SJSA1 (cell line): ENCODE measurements at places on chromosomes 12 and 14. TPM values are rescaled to one million over a fixed set of nuclear protein-coding genes. Genes with fewer than 3 reads are reported as not detected.
A peak's percentile ranks its signal among the peaks of the same experiment; 100 is the strongest.

Gene MYF5
- total RNA-seq: not detected in 2 replicates

- no peak overlapping the region for H3K27ac ChIP-seq
- no peaks in the 10 kb centered on the region for H3K27me3 ChIP-seq
- no peak overlapping the region for H3K4me3 ChIP-seq
- no peak for DNase-seq
These were observed 9.5 kb downstream of the PPP1CC start for GRCh38 chr12:110733089-110733715.

Gene PSMC6
- total RNA-seq: 168 and 216 TPM in 2 replicates

DNA sequence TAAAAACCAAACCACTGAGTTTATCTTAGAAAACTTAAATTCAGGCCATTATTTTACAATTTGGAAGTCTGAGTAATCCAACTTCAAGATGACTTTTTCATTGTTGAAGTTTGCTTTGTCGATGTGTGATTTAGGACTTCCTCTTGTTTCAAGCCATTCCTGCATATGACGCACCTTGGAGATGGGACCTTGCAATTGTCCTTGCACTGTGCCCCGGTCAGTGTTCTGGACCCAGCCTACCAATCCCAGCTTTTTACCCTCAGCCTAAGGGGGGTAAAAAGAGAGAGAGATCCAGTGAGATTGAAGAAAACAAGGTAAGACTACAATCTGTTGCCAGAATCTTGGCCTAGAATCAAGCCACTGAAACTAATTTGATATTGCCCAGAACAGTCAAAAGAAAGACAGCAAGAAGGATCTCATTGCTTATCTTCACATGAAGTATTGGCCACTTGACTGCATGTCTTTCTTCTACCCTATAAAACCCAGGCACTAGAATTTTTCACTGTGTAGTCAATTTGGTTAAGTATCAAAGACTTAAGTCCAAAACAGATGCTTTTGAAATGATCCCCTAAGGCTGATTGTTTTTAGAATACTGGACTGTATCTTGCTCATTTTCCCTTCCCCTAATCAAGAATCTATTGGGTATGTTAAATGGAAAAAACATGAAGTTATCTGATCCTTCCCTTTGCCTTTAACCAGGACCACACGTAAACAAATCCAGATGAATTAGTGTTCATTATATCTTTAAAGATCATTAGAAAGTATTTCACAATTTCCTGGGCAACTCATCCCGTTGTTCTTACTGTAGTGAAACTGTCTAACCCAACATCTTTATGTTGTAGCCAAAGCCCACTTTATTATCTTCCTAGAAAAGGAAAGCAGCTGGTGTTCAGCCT lies 2.4 kb upstream of the MLH3 start:
- no peaks in the 10 kb centered on the region for H3K27me3 ChIP-seq
- no peak for DNase-seq
- H3K4me1 ChIP-seq: peaks cover 35% of the 10 kb centered on the region

GRCh38 chr12:52007158-52007921 lies 594 bp downstream of the TAMALIN start:
- no peak overlapping the region for H3K27ac ChIP-seq
- no peak for DNase-seq
- H3K27me3 ChIP-seq: peaks cover 14% of the 10 kb centered on the region
- H3K36me3 ChIP-seq: peaks cover 9% of the 10 kb centered on the region; the same call in 1 of the 2 replicates

Gene PPHLN1
- total RNA-seq: 92.4 and 94.3 TPM in 2 replicates

DNA sequence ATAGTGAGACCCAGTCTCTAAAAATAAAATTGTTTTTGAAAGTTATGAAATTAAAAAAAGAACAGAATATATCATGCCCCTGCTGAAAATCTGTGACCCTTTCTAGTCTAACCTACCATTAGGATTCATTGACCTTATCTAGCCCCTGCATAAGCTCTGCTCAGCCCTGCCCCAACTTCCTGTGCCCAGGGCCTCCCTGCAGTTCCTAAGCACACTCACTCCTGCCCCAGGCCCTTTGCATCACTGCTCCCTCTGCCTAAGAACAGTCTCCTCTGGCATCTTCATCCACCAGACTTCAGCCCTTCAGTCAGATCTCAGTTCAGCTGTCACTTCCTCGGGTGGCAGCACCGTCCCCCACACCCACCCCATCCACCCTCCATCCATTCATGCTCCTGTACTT lies 55.4 kb downstream of the SCARB1 start:
- no peaks in the 10 kb centered on the region for H3K36me3 ChIP-seq
- no peak for DNase-seq
- H3K27ac ChIP-seq: no peak overlapping the region
- no peaks in the 10 kb centered on the region for H3K4me1 ChIP-seq
- H3K27me3 ChIP-seq: no peaks in the 10 kb centered on the region
- H3K4me3 ChIP-seq: no peak overlapping the region

Gene PTPRQ
- 0.47 and 1.1 TPM in 2 replicates for total RNA-seq

Gene PDZRN4
- total RNA-seq: not detected in 2 replicates

Gene TRIP11
- 16.0 and 25.0 TPM in 2 replicates for total RNA-seq

- no peak overlapping the region for H3K27ac ChIP-seq
- H3K4me1 ChIP-seq: no peaks in the 10 kb centered on the region
- H3K36me3 ChIP-seq: peaks cover 87% of the 10 kb centered on the region
- DNase-seq: no peak
- no peak overlapping the region for H3K4me3 ChIP-seq
These were observed 38.2 kb downstream of the BAZ2A start for GRCh38 chr12:56591961-56592360.

GRCh38 chr12:116402163-116402939 lies 124.9 kb upstream of the MED13L start:
- H3K4me3 ChIP-seq: no peak overlapping the region
- no peaks in the 10 kb centered on the region for H3K27me3 ChIP-seq
- H3K27ac ChIP-seq: peak overlapping the region; percentile 21; the same call in 1 of the 2 replicates

GRCh38 chr12:67797185-67797741 lies 148.7 kb downstream of the DYRK2 start:
- H3K27me3 ChIP-seq: no peaks in the 10 kb centered on the region
- DNase-seq: no peak
- H3K36me3 ChIP-seq: no peaks in the 10 kb centered on the region
- H3K4me3 ChIP-seq: no peak overlapping the region

- H3K4me1 ChIP-seq: no peaks in the 10 kb centered on the region
- H3K27ac ChIP-seq: no peak overlapping the region
- H3K27me3 ChIP-seq: no peaks in the 10 kb centered on the region
- H3K4me3 ChIP-seq: no peak overlapping the region
- no peaks in the 10 kb centered on the region for H3K36me3 ChIP-seq
- no peak for DNase-seq
These were observed 163.0 kb downstream of the OTOGL start for GRCh38 chr12:80262346-80262745.

Gene IL31
- not detected in 2 replicates for total RNA-seq

- no peak for DNase-seq
- no peak overlapping the region for H3K4me3 ChIP-seq
- H3K27me3 ChIP-seq: no peaks in the 10 kb centered on the region
- H3K36me3 ChIP-seq: no peaks in the 10 kb centered on the region
- no peaks in the 10 kb centered on the region for H3K4me1 ChIP-seq
These were observed 32.8 kb downstream of the CCDC91 start for GRCh38 chr12:28223025-28223554.

Gene FAR2
- 1.5 and 1.7 TPM in 2 replicates for total RNA-seq

Gene AMHR2
- not detected in 2 replicates for total RNA-seq

- no peak overlapping the region for H3K27ac ChIP-seq
- no peaks in the 10 kb centered on the region for H3K4me1 ChIP-seq
- no peaks in the 10 kb centered on the region for H3K27me3 ChIP-seq
- H3K4me3 ChIP-seq: no peak overlapping the region
These were observed 55.3 kb upstream of the AMN1 start for GRCh38 chr12:31783996-31784645.

DNA sequence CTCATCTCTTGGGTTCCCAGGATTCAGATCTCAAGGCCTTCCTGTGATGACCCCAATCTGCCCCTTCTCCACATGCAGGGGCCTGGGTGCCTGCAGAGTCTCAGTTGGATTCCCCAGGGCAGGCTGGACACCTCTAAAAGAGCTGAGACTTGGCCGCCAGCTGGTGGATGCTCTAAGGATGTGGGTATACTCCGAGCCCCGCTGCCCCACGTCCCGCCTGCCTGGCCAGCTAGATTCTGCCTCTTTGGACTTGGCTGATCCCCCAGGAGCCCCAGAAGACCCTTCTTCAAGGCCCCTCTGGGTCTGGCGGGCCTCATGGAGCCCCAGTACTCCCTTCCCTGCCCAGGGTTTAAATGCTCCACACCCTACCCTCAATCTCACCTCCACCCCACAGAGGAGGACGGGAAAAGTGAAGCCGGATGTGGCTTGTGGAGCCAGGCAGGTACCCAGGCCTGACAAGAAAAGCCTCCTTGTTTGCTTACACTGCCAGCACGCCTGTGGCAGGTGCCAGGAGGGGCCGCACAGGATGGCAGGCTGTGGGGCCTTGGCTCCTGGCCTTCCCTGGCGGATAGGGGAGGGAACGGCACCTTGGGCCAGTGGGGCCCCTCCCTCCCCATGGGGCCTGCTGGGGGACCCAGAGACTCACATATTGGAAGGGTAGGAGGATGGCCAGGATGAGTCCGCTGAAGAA lies 15.1 kb downstream of the FAIM2 start:
- DNase-seq: no peak
- no peak overlapping the region for H3K27ac ChIP-seq
- peaks cover 19% of the 10 kb centered on the region for H3K27me3 ChIP-seq
- H3K36me3 ChIP-seq: no peaks in the 10 kb centered on the region
- no peaks in the 10 kb centered on the region for H3K4me1 ChIP-seq
- no peak overlapping the region for H3K4me3 ChIP-seq

DNA sequence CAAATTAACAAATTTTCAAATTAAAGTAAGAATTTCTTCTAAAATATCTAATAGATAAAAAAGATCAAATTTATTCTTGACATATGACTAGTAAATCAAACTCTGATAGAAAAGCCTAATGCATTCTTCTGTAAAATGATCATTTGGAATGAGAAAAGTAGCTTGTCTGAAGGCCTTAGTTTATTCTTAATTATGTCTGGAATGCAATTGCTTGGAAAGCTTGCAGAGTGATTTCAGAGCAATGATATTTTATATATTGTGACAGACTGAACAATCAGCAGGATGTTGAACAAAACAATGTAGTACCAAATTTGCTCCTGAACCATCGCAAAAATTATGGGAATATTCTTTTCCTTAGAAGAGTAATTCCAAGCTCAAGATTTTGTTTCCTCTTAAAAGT lies 789.6 kb upstream of the NOVA1 start:
- DNase-seq: no peak
- no peaks in the 10 kb centered on the region for H3K4me1 ChIP-seq
- no peaks in the 10 kb centered on the region for H3K27me3 ChIP-seq
- H3K27ac ChIP-seq: no peak overlapping the region
- no peaks in the 10 kb centered on the region for H3K36me3 ChIP-seq
- H3K4me3 ChIP-seq: no peak overlapping the region

DNA sequence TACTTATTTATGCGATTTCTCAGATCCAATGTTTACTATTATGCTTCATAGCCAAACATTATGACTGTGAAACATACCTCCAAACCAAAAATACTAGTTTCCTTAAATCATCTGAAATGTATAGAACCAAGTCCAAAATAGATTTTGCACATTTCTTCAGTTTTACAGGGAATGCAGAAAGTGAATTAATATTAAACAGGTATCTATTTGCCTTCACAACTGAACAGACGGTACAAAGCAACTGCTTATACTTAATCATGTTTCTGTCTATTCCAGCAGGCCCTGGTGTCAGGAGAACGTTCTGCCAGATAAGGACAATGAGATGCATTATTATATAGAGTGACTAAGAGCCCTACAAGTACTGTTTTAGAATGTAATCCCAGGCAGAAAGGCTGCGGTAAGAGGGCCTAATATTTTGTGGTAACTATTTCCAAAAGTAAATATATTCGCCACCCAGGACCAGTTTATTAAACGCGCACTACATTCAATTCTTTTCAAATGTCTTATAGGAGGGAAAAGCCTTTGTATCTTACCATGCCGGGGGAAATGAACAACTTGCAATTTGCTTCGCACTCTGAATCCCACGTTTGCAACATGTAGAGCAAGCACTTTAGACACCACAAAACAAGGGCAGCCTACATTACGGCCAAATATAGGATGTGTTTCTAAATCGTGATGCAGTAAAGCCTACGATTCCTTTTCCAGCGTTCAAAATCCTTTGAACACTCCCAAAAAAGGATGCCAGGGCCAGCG lies 1.5 kb downstream of the CORO1C start:
- no peaks in the 10 kb centered on the region for H3K27me3 ChIP-seq
- H3K27ac ChIP-seq: peak overlapping the region; percentile 88
- peak overlapping the region; percentile 96 for H3K4me3 ChIP-seq
- DNase-seq: peak; percentile 80

Gene CACNA2D4
- total RNA-seq: not detected in 2 replicates

Gene SAMD15
- 0.19 and 0.82 TPM in 2 replicates for total RNA-seq

Gene CBLN3
- total RNA-seq: 0.84 and 3.1 TPM in 2 replicates

DNA sequence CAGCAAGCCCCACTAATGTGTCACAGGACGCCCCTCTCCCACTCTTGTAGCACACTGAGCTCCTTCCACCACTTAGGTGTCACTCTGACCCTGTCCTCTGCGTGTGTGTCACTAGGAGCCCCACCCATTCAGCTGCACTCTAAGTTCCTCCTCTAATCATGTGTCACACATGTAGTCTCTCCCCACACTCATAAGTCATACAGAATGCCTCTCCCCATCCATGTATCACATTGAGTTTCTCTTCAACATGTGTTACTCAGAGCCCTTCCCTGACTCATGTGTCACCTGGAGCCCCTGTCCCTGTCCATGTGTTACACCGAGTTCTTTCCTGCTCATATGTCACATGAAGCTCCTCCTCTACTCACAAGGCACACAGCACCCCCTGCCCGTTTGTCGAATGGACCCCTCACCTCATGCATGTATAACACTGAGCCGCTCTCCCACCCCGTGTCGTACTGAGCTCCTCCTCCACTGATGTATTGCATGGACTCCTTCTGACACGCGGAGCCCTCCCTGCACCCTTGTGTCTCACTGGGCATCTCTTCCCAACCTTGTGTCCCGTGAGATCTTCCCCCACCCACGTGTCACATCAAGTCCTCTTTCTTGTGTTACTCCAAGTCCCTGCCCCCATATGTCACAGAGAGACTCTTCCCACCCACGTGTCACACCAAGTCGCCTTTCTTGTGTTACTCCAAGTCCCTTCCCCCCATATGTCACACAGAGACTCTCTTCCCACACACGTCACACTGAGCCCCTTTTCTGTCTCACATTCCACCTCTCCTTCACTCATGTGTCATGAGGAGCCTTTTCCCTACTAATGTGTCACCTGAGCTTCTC lies 31.0 kb downstream of the RTL1 start:
- H3K27me3 ChIP-seq: no peaks in the 10 kb centered on the region
- H3K27ac ChIP-seq: no peak overlapping the region
- H3K4me1 ChIP-seq: no peaks in the 10 kb centered on the region
- H3K4me3 ChIP-seq: no peak overlapping the region

Gene MIP
- 0.08 TPM in 1 of 2 replicates, not detected in the other for total RNA-seq

Gene GALNT6
- 30.8 and 38.2 TPM in 2 replicates for total RNA-seq

GRCh38 chr12:52903855-52904508 lies 894 bp downstream of the KRT8 start:
- H3K4me3 ChIP-seq: no peak overlapping the region
- H3K36me3 ChIP-seq: no peaks in the 10 kb centered on the region
- no peak for DNase-seq
- peaks cover 13% of the 10 kb centered on the region; the same call in 1 of the 2 replicates for H3K4me1 ChIP-seq
- H3K27me3 ChIP-seq: no peaks in the 10 kb centered on the region

Gene LRCOL1
- not detected in 2 replicates for total RNA-seq

Gene SOCS4
- total RNA-seq: 25.0 and 32.6 TPM in 2 replicates

- H3K27me3 ChIP-seq: no peaks in the 10 kb centered on the region
- peaks cover 15% of the 10 kb centered on the region for H3K36me3 ChIP-seq
- H3K4me1 ChIP-seq: no peaks in the 10 kb centered on the region
- no peak overlapping the region for H3K4me3 ChIP-seq
These were observed 38.6 kb downstream of the ZNF664 start for GRCh38 chr12:124011435-124012115.
